Ascending aorta (tissue), 2 donors: ENCODE measurements at places on chromosomes 11 and 22.

GRCh38 chr11:116791002-116791812 is 472 bp downstream of the APOA5 start:
- no peaks in the 10 kb centered on the region for H3K27me3 ChIP-seq
- no peak overlapping the region for H3K27ac ChIP-seq
- no peaks in the 10 kb centered on the region for H3K36me3 ChIP-seq
- no peaks in the 10 kb centered on the region for H3K4me1 ChIP-seq

DNA sequence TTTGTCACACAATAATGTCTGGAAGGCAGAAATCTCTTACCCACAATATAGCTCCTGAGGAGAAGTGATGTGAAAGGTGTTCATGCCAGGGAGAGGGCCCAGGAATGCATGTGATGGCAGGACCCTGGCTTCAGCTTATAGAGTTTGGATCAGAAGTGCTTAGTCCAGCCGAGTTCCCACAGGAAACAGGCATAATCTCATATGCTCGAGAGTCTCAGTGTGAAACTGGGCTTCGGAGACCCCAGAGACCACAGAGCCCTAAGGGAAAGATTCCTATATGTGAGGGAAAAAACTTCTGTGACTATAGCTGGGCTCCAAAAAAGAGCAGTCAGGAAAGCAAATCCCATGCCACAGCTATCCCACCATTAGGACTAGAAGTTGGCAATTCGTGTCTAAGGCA is at the start of gene OR52N5:
Gene OR52N5 (minus strand): TSS at position 101 of the 400 bp plus-strand sequence. CDS start 4,721 bp downstream, outside the sequence.
- no peaks in the 10 kb centered on the region for H3K27me3 ChIP-seq
- DNase-seq, result no peak
- H3K4me1 ChIP-seq, result no peaks in the 10 kb centered on the region

GRCh38 chr11:93957397-93957952 is 63.7 kb upstream of the HEPHL1 start:
- no peak overlapping the region for H3K4me3 ChIP-seq
- H3K36me3 ChIP-seq, result no peaks in the 10 kb centered on the region
- no peak for DNase-seq
- no peaks in the 10 kb centered on the region for H3K4me1 ChIP-seq
- H3K27ac ChIP-seq, result no peak overlapping the region
- H3K27me3 ChIP-seq, result no peaks in the 10 kb centered on the region

- H3K36me3 ChIP-seq, result no peaks in the 10 kb centered on the region
- H3K4me1 ChIP-seq, result peaks cover 17% of the 10 kb centered on the region
- H3K27ac ChIP-seq, result peak overlapping the region; percentile 71
- no peak overlapping the region for H3K4me3 ChIP-seq
Measured at GRCh38 chr11:79431535-79431934, 9.3 kb downstream of the TENM4 start.

DNA sequence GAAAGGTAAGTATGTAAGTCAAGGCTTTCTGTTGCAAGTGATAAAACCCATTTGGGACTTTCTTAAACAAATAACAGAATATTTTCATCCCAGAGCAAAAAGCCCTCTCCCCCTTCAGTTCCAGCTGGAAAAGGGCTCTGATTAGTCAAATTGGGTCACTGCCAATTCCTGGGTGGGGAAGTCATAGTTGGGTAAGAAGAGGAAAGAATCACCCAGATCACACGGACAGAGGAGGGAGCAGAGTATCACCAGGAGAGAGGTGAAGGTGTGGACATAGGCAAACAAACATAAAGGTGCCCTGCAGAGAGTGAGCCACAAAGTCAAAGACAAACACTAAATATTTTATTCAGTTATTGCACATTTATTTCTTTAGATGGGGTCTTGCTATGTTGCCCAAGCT is 36.3 kb upstream of the SORL1 start:
- no peaks in the 10 kb centered on the region for H3K36me3 ChIP-seq
- H3K4me3 ChIP-seq, result no peak overlapping the region
- no peaks in the 10 kb centered on the region for H3K27me3 ChIP-seq

DNA sequence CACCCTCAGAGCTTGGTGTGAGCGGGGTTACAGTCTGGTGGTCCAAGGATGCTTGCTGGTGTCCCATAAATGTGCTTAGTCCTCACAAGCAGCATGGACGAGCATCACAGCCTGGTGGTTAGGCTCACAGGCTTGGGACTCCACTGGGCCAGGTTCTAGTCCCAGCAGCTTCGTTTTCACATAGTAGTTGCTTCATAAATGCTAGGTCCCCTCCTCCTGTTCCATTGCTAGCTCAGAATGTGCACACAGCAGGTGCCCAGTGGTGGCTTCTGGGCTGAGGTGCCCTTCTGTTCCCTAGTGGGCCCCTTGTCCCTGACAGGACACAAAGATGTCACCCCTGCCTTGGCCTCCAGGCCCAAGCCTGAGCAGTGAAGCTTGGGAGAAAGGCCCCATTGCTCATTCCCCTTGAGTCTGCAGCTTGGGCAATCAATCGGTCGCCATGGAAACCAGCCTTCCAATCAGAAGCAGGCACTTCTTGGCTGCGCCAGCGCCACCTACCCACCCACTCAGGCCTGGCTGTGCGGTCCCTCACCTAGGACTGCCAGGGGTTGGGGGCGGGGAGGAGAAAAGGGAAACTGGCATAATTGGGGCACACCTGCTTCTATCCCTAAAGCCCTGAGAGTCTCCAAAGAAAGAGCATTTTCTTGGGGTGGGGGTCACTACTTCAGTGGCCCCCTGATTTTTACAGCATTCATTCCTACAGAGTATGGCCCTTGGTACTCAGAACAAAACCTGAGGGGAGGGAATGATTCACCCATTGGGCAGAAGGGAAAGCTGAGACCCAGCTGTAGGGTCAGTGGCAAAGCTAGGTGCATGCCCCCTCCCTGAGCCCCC is 48.1 kb downstream of the CYTH4 start:
- no peaks in the 10 kb centered on the region for H3K4me1 ChIP-seq
- DNase-seq, result no peak
- H3K36me3 ChIP-seq, result no peaks in the 10 kb centered on the region
- H3K27me3 ChIP-seq, result peaks cover 24% of the 10 kb centered on the region
- H3K27ac ChIP-seq, result no peak overlapping the region

DNA sequence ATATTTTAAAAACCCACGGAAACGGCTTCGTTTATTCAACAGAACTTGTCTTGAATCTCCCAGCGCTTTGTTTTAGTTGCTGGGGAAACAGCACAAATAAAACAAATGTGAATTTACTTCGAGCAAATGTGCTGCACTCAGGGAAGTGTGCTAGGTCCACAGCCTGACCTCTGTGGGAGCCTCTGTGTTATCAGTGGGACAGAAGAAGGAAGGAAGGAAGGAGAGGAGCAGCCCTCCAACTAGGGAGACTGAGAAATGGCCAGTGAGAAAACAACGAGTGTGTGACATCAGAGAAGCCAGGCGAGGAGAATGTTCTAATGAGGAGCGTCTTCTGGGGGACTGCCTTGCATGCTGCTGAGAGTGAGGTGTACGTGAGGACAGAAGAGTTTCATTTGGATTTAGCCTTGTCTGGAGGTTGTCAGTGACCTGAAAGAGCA is 42.7 kb downstream of the PPP6R3 start:
- DNase-seq, result no peak
- H3K4me1 ChIP-seq, result peaks cover 15% of the 10 kb centered on the region
- no peaks in the 10 kb centered on the region for H3K36me3 ChIP-seq
- H3K27me3 ChIP-seq, result no peaks in the 10 kb centered on the region
- no peak overlapping the region for H3K4me3 ChIP-seq

DNA sequence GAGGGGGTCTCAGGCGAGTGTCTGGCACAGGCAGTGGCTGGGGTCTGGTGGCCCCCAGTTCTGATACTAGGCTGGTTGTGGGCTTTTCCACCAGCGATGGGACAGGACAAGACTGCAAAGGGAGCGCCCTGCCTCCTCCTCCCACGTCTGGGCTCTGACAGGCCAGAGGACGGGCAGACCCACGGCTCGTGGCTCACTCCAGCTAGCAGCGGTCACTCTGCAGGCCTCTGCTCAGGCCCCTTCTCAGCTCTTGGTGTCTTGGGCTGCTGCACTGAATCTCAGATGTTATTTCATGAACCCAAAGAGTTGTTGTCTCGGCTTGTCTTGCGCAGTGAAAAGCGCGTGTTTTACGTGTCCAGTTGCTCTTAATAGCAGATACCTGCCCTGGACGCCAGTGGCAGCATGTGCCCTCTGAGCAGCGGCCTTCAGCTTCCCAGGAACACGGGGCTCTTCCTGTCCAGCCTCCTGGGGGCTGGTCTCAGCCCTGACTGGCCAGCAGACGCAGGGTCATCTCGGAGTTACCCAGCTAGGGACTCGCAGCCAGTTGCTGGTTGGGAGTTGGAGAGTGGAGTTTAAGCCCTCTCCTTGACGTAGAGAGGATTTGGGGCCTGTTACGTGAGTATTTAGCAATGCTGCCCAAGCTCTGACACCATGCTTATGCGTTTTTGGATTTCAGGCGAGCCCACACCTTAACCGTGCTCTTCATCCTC is 9.6 kb downstream of the PTDSS2 start:
- no peaks in the 10 kb centered on the region for H3K4me1 ChIP-seq
- no peak overlapping the region for H3K27ac ChIP-seq
- H3K36me3 ChIP-seq, result peaks cover 7% of the 10 kb centered on the region
- H3K27me3 ChIP-seq, result no peaks in the 10 kb centered on the region

DNA sequence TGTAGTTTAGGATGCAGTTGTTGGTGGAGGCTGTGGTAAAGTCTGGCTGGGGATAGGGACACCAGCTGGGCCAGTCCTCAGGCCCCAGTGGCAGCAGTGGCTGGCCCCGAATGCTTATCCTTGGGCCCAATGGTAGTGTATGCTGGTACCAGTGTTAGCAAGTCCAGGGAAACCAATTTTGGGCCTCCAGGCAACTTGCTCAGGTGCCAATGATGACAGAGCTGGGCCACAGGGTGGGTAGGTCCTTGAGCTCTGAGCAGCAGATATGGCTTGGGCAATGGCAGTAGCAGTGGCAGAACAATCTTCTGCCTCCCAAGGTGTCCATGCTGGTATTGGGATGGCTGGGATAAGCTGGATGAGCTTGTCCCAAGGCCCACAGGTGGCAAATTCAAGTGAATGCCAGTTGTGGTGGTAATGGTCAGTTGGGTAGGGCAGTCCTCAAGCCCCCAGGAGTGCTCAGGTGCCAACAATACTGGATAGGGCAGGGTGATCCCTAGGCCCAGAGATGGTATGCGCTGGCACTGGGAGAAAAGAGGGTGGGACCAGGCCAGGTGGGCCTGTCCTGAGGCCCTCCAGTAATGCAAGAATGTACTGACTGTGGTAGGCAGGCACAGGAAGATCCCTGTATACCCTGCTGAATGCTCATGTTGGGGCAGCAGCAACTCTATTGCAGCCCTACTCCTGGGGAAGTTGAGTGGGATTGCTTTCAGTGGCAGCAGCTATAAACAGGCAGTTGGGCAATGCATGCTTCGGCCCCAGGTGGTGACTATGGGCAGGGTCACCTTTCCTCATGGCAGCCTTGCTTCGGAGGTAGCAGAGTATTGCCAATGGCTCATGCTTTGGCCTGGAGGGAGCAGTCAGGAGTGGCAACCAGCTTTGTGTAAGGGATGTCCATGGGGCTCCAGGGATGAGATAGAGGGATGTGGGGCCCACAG is 54.7 kb downstream of the KCNQ1OT1 start:
- H3K36me3 ChIP-seq, result no peaks in the 10 kb centered on the region
- no peak overlapping the region for H3K27ac ChIP-seq

GRCh38 chr11:131056036-131056435 is 139.8 kb upstream of the SNX19 start:
- no peaks in the 10 kb centered on the region for H3K27me3 ChIP-seq
- no peaks in the 10 kb centered on the region for H3K36me3 ChIP-seq
- no peaks in the 10 kb centered on the region for H3K4me1 ChIP-seq

- no peak for DNase-seq
- H3K36me3 ChIP-seq, result no peaks in the 10 kb centered on the region
- H3K27me3 ChIP-seq, result no peaks in the 10 kb centered on the region
- H3K4me3 ChIP-seq, result no peak overlapping the region
Measured at GRCh38 chr11:28227460-28227859, 119.3 kb downstream of the METTL15 start.

DNA sequence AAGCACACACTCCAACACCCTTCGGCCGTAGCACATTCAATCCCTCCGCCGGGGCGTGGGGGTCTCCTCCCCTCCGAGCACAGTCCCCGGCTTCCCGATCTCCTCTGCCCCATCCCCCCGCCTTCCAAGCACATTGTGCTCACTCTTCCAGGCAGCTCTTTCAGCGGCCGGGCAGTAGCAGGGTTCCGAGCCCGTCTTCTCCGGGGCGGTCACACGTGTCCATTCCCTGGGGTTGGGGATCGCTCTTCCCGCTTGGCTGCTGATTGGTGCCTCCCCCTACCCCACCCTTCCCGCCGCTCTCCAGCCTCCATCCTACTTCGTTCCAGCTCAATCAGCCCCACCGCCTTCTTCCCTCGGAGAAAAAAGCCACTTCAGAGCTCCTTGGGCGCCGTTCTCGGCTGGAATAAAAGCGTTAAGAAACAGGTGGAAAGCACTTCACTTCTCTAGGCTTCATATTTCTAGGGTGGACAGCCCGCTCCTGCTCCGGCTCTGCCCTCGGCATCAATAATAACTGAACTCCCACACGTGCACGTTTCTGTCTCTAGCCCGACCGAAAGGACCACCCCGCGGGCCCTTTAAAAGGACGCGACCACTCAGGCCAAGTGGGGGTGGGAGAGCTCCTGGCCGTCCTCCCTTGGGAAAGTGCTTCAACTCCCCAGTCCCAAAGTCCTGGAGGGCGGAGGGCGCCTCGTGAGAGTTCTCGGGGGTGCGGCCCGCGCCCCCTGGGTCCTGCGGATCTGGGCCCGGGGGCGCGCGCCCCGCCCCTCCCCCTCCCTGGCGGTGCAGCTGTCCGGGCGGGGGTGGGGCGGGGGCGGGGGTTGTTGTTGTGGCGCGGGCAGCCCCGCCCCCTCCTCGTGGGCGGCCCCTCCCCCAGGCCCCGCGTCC is 464 bp upstream of the CECR2 start:
- peak overlapping the region; percentile 57 for H3K4me3 ChIP-seq
- H3K27me3 ChIP-seq, result peaks cover 12% of the 10 kb centered on the region
- DNase-seq, result no peak
- peaks cover 12% of the 10 kb centered on the region for H3K4me1 ChIP-seq
- no peaks in the 10 kb centered on the region for H3K36me3 ChIP-seq

GRCh38 chr11:10573028-10573427 is 4.6 kb upstream of the LYVE1 start:
- peak overlapping the region; percentile 94 for H3K27ac ChIP-seq
- no peak for DNase-seq
- peaks cover 28% of the 10 kb centered on the region for H3K36me3 ChIP-seq
- peaks cover 8% of the 10 kb centered on the region for H3K4me1 ChIP-seq
- no peak overlapping the region for H3K4me3 ChIP-seq

GRCh38 chr11:34072832-34073231 is 21.3 kb downstream of the CAPRIN1 start:
- no peaks in the 10 kb centered on the region for H3K27me3 ChIP-seq
- DNase-seq, result no peak

GRCh38 chr11:88404391-88404790 is 66.9 kb upstream of the CTSC start:
- no peak overlapping the region for H3K4me3 ChIP-seq
- no peak for DNase-seq
- peaks cover 5% of the 10 kb centered on the region for H3K4me1 ChIP-seq
- H3K27ac ChIP-seq, result no peak overlapping the region
- no peaks in the 10 kb centered on the region for H3K27me3 ChIP-seq

- no peak for DNase-seq
- H3K4me3 ChIP-seq, result no peak overlapping the region
- no peak overlapping the region for H3K27ac ChIP-seq
- no peaks in the 10 kb centered on the region for H3K27me3 ChIP-seq
- H3K4me1 ChIP-seq, result no peaks in the 10 kb centered on the region
- no peaks in the 10 kb centered on the region for H3K36me3 ChIP-seq
Measured at GRCh38 chr11:70933981-70934583, 318.3 kb downstream of the SHANK2 start.
